ENCODE measurements at places on chromosomes 7 and 10.

- no peak for DNase-seq
Measured at GRCh38 chr7:10815546-10815945, 158.1 kb upstream of the PHF14 start.

DNA sequence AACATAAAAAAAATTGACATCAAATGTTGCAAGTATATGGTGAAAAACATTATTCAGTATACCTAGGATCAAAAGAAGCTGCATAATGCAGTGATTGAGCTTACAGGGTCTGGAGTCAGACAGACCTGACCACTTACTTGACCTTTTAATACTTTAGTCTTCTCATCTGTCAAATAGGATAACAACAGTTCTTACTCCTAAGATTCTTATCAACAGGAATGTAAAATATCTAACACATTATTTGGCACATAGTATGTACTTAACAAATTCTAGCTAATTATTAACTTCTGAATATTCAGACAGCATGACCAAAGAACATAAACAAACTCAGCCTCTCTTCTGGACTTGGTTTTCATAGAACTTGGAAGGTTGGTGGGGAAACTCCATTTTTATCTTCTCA is 45.6 kb upstream of the PIP4K2A start:
- DNase-seq: no peak

DNA sequence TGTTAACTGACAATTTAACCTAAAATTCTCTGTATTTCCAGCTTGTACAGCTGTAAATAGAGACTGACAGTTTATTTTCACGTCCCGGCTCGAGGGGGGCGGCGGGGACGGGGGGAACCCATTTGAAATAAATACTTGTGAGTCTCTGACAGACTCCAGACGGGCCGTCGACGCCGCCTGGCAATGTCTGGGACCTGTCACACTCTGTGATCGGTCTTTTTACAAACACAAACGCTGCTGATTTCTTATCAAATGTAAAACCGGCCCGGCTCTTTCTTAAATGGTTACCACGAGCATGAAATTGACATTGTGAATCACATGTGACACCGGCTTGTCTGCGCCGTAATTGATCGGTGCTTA is 57.0 kb downstream of the UNCX start:
- DNase-seq: no peak

GRCh38 chr10:35546824-35547225 is 58.3 kb upstream of the GJD4 start:
- no peak for DNase-seq

- DNase-seq: no peak
Measured at GRCh38 chr10:50610368-50610767, 13.4 kb downstream of the SGMS1 start.

DNA sequence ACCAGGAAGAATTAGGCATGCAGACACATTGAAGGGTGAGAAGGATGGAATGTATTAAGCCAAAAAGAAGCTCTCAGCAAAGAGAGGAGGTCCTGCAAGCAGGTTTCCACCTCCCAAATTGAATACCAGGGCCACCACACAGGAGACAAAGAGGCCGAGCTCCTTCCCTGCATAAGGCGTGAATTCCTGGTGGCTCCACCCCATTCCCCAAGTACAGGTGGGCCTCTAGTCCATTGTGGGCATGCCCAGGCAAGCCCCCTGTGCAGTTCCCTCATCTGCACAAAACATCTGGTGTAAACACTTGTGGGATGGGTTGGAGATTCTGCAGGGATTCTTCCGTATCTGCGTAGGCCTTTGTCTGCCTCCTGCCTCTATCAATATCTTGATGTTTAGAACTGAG is 817.5 kb downstream of the NRG3 start:
- DNase-seq: no peak

DNA sequence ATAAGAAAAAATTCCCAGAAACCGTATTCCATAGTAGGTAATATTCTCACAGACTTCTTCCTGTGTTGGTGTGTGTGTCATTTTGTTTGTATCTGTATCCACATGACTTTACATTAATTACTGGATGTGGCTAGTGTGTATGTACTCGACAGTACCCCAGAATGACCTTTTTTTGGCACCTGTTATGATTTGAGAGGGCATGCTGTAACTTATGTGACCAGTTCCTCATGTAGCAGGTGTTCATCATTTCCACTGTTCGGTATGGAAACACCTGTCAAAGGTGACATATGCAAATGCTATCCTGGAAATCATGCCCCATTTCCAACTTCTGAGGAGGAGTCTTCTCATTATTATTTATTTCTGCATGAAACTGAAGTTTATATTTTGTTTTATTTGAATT is 89.3 kb downstream of the ZMYND11 start:
- DNase-seq: no peak

GRCh38 chr7:101450064-101450463 is 87.4 kb downstream of the COL26A1 start:
- no peak for DNase-seq

DNA sequence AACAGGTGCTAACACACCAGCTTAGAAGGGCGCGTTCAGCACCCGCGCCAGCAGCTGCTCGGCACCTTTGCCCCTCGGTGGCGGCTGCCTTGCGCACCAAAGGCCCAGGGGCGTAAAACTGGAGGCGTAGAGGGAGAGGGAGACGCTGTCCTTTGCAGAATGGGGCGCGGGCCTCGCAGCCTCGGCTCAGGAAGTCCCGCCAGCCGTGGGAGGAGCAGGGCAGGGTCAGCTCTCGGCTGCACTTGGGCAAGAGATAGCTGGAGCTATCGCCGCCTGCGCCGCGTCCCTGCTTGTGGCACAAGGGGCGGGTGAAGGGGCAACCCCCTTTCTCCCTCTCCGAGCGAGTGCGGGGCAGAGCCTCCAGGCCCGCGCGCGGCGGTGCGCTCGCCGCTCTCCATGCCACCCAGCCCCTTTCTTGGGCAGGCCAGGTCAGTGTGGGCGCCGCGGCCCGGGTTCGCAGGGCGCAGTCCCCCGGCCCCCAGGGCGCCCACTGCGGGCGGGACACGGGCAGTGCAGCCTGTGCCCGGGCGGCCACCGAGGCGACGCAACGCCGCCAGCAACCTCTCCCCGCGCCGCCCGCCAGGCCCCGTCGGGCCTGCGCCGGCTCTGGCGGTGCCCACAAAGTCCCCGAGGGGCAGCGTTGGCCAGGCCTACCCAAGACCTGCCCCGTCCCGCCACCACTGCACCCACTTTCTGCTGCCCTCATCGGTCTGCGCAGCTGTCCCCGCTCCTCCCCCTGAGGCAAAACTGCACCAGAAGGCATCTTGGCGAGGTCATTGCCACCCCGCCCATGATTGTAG is 4.1 kb downstream of the NEUROD6 start:
- no peak for DNase-seq

DNA sequence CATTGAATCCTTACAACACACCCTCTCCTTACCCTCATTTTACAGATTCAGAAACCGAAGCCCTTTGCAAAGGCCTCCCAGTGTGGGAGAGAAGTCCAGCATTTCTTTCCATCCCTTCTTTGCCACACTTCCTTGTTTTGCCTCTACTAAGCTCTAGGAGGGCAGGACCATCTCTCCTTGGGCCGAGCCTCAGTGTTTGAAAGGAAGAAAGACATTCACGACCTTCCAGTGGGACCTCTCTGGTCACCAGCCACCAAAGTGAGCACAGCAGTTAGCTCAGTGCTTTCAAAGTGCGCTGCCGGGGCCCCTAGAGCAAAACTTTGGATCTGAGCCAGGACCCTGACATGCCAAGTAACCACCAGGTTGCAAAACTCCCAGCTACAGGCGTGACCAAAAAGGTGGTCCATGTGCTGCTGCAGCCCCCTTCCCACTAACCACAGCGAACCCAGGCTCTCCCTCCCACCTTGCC is 12.4 kb downstream of the CTBP2 start:
- no peak for DNase-seq

DNA sequence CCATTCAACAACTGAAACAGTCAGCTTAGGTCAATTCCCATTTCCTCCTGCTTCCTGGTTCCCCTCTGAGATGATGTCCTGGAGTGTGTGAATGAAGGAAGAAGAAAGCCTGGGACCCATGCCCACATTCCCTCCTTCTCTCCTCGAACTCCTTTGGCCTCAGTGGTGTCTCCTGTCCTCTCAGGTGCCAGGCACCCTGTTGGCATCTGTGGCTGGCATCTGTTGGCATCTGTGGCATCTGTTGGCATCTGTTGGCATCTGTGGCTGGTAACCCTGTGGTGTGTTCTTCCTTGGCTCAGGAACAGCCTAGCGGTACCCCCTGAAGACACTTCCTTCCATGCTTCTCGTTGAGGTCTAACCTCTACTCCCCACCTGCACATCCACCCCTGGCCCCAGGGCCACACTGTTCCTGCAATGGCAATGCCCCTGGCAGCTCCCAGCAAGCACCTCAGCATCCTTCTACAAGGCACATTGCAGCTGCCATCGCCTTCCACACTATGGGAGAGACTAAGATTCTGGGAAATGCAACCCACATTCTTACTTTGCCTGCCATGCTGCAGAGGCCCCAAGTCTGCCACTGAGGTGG is 114.4 kb upstream of the NEBL start:
- no peak for DNase-seq

DNA sequence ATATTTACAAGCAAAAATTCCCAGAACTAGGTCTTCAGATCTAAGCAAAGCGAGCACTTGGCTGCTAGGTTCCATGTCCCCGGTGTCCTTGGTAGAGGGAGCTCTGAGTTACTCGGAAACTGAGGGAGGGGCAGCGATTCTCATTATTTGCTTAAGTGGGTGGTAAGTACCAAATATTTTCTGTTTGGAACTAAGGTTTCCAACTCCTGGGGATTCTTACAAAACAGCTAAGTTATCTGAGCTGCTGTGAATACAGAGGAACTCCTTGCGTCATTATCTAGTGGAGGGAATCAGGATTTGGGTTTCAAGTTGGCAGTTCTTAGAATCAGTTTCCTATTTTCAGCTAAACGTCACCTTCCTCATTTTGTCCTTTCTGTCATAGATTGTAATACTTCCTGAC is 76.8 kb upstream of the IKZF1 start:
- no peak for DNase-seq

DNA sequence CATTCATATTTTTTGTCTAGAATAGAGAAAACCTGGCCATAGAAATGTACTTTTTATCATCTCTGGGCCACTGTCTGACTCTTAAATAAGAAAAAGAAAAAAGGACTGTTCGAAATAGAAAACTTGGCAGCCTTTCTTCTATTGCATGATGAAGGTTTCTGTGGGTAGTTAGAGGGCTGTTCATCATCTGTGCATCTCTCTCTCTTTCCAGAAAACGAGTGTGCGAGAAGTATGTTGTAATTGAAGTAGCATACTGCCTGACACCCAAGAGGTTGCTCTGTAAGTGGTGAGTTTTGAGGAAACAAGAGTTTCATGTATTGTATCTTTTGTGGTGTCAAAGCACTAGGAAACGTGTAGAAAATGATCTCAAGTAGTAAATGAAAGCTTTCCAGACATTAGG is 343.2 kb upstream of the TMEM229A start:
- no peak for DNase-seq

DNA sequence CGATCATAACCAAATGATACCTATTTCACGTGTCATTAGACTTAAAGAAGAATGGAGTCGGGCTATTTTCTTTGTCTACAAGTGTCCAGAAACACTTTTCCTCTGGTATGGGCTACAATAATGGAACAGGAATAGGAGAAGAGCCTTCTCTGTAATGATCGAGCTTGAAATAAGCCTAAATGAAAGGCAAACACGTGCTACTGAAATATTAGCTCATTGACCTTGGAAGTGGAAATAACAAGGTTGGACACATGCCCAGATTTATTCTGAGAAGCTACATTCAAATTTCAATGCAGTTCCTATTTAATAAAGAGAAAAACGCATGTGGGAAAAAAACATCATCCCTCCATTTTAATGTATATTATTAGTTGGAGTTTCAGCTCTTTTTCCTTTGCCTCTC is 254.7 kb upstream of the PTER start:
- no peak for DNase-seq

DNA sequence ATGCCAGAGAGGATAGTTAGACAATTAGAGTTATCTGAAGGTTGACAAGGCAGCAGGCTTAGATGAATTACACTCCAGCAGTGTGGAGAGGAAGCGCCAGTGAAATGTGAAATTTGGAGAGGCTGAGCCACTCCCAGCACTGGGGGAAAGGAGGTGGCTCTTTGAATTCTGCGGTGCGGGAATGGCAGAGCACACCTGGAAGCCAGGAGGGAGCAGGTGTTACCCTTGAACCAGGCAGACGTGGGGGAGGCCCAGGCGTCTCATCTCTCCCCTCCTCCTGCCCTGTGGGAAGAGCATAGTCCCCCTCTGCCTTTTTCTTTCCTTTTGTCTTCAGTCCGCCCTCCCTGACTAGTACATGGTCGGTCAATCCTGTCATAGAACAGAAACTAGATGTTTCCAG is 203.1 kb downstream of the DPP6 start:
- DNase-seq: no peak

DNA sequence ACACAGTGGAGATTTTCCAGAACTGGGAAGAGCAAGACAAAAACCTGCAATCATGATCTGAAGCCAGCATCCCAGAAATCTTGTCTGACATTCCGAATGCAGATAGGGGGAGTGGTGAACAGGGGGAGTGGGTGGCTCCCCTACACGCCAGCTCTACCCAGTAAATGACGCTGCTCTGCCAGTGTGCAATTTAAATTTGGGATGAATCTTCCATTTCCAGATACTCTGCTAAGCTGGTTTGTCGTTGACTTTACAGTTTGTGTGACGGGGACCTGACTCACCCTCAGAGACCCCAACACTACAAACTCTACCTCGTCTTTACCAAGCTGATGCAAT is 68.7 kb upstream of the CAMK2B start:
- peak; percentile 35 for DNase-seq

- DNase-seq: no peak
Measured at GRCh38 chr7:155381852-155382801, 75.8 kb upstream of the EN2 start.

DNA sequence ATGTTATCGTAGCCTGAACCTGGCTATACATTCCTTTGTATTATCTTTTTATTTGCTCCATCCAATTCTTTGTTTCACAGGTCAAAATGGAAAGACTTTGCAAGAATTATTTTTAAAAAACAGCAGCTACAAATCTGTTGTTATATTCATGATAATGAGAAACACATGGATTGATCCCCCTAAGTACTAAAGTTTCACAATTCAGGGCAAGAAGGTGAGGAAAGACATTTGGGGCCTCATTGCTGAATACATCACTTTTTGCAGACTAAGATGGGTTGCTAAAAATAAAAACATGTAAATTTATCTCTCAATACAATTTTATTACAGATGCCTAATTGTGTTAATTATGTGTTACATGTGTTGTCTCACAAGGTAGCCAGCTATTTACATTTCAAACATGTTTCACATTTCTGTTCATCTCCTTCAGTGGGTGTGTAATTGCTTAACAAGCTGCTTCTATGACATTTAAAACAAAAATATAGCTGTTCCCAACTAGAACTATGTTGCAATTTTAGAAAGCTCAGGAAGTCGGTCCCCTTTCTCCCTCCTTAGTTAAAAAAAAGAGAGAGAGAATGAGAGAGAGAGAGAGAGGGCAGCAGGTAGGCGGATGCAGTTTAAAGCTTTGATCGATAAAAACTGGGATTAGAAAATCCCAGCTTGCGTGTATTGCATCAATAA is 606.3 kb upstream of the FZD8 start:
- no peak for DNase-seq

- DNase-seq: no peak
Measured at GRCh38 chr10:42583828-42584227, 54.5 kb downstream of the ZNF33B start.

GRCh38 chr10:110357252-110357780 is 52.6 kb upstream of the SMNDC1 start:
- peak; percentile 37 for DNase-seq

GRCh38 chr10:74909670-74910069 is 83.3 kb downstream of the KAT6B start:
- no peak for DNase-seq
